Stimulated activated CD8-positive, alpha-beta memory T cell treated with anti-CD3 and anti-CD28 coated beads, Interleukin-2, amount 100 ng/mL, for 1 hour (primary cell): ENCODE measurements at places on chromosomes 4 and X.
A peak's percentile ranks its signal among the peaks of the same experiment; 100 is the strongest.

GRCh38 chr4:123443401-123444289, 47.0 kb downstream of the SPRY1 start:
- DNase-seq, result no peak

GRCh38 chrX:5802391-5802790, 426.3 kb downstream of the NLGN4X start:
- DNase-seq, result no peak

DNA sequence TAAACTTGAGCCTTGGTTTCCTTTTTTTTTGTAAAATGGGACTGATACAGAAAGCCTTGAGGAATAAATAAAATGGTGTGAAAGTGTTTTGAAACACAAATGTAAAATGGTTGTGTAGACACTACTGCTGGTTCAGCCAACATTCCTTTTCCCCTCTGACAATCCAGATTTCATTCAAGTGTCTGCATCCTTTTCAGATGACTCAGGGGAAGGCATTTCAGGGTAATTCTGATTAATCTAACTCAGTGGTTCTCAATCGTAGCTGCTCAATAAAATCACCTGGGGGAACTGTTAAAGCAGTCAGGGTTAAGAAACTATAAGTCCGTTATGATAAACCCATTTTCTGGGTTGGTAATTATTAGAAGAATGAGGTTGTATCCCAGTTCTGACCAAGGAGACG, 4.6 kb downstream of the ARHGAP10 start:
- DNase-seq, result no peak

GRCh38 chrX:54494989-54495813, 833 bp downstream of the FGD1 start:
- no peak for DNase-seq

- DNase-seq, result no peak
Observed at GRCh38 chrX:54427837-54428424, 12.3 kb upstream of the TSR2 start.

GRCh38 chr4:3308691-3309090, 15.9 kb downstream of the RGS12 start:
- DNase-seq, result no peak

GRCh38 chrX:39261446-39262147, 460.3 kb downstream of the MID1IP1 start:
- no peak for DNase-seq

- no peak for DNase-seq
Observed at GRCh38 chr4:77344784-77345183, 187.8 kb downstream of the CCNG2 start.

DNA sequence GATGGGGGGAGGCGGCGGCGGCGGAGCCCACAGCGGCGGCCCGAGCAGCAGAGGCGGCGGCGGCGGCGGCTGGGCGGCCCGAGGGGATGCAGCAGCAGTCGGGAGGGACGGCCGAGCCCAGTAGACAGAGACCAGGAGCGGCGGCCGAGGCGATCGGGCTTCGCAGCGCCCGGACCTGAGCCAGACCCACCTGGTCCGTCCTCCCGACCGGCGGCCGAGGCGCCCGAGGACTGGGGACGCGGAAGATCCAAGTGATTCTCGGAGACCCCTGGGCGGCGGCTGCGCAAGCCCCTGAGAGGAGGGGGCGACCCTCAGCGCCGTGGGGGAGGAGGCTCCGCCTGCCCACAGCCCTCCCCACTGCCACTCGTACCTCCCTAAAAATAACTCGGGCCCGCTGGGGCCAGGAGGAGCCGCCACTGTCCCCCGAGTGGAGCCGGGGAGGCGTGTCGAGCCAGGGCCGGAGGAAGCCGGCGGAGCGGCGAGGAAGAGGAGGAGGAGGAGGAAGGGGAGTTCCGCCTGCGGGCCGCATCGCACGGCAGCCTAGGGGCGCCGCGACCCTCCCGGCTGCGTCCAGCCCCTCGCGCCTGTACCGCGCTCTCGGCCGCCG, 608 bp downstream of the RAPGEF2 start:
- DNase-seq, result no peak

DNA sequence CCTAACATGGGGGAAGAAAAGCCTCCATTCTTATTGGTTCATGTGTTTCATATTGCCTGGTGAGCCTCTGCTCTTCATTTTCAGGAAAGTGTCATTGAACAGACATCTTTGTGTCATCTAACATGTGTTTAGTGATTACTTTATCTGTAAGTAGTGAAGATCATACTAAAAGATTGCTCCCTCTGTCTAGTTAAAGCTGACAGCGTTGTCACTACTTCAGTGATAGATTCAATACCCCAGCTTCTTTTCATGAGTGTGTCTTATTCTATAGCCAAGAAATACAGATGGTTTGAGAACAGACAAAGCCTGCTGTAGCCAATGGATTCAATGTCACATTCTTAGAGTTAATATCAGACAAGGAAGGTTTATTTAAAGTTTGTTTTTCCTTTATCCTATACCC, 85.1 kb downstream of the NKX6-1 start:
- no peak for DNase-seq

DNA sequence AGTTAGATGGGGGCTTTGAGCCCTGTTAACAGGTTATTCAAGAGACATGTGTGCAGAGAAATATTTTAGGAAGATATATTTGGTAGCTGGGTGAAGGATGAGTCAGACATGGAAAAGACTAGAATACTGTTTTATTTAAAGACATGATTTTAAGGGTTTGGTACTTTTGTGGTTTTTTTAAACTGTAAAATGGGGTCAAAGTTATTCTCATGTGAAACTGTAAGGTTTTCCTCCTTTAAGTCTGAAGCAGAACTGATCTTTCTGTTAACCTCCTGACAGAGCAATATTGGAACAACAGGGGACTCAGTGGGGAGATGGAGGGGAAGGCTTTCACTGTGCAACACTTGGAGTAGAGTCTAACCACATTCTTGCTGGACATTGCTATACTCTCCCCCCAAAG, 112.4 kb upstream of the LSM6 start:
- no peak for DNase-seq

DNA sequence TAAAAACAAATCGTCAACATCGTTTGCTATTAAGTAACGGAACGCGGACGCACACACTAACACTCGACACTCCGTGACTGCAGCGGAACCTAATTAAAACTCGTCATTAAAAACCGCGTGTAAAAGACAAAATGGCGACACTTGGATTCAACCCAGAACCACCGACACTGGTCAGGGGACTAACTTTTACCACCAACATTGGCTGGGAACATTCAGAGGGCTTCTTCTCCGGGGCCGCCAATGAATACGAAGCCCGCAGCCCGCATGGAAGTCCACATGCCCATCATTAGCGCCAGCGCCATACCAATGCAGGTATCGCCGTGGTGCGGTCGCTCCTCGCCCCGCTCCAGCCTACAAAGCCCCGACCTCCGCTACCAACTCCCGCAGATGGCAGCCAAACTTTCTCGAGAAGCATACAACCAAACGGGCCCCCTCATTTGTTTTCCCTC, 498 bp downstream of the RBMX start:
- DNase-seq, result peak; percentile 0

DNA sequence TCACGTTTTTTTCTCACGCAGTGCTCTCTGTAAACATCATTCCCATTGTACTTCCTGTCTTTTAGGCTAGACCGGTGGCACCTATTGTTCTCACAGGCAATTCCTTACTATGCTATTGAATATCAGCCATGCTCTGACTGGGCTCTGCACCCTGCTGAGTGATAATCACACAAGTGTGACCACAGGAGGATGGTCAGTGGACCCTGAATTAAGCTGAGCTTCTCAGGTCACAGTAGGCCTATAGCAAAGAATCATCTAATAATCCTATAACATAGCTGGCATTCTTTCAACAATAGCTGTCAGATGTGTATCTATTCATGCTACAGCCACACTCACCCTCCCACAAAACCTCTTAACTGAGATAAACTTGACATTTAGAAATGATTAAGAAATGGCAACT, 2399.8 kb upstream of the TENM3 start:
- no peak for DNase-seq

GRCh38 chrX:63050225-63050624, 300.9 kb downstream of the SPIN4 start:
- no peak for DNase-seq

DNA sequence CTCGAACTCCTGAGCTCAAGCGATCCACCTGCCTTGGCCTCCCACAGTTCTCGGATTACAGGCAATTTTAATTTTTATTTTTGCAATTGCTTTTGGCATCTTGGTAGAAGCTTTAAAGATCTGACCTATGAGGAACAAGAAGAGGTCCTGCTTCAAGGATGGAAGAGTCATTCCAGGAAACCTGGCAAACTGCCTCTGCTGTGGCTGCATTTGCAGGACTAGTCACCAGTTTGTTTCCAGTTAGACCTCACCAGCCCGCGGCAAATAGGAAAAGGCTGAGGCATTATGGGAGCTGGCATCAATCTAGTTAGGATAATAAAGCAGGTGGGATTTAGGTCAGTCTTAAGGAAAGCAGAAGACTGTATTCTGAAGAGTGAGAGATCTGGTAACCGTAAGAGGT, 51.9 kb upstream of the LAS1L start:
- no peak for DNase-seq
